ENCODE measurements at places on chromosomes 1 and 21. TPM values are rescaled to one million over a fixed set of nuclear protein-coding genes. Genes with fewer than 3 reads are reported as not detected.

Gene SPATA21
- 0.07 TPM for total RNA-seq

DNA sequence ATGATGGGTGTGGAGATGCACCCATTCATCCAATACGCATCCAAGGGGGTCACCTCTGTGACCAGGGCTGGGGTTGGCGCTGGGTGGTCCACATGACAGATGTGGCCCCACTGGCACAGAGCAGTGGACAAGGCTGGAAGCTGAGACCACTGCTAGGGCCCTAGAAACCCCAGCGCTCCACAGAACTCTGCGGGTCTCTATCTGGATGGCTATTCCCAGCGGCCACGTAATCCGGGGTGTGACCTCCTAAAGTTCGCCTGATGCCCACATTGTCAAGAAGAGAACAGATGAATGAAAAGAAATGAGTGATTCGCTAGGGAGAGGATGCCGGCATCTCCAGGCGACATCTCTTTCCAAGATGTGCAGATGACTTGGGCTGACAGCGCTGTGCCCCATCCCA is 55.2 kb downstream of the PRDM15 start:
- no peaks in the 10 kb centered on the region for H3K4me1 ChIP-seq
- no peak for DNase-seq
- no peaks in the 10 kb centered on the region for H3K27me3 ChIP-seq
- no peak overlapping the region for H3K27ac ChIP-seq

GRCh38 chr1:14782741-14783591 is 184.5 kb downstream of the KAZN start:
- no peaks in the 10 kb centered on the region for H3K36me3 ChIP-seq
- no peak for DNase-seq
- H3K4me3 ChIP-seq, result no peak overlapping the region
- H3K4me1 ChIP-seq, result no peaks in the 10 kb centered on the region
- no peak overlapping the region for H3K27ac ChIP-seq
- H3K27me3 ChIP-seq, result peaks cover 5% of the 10 kb centered on the region

DNA sequence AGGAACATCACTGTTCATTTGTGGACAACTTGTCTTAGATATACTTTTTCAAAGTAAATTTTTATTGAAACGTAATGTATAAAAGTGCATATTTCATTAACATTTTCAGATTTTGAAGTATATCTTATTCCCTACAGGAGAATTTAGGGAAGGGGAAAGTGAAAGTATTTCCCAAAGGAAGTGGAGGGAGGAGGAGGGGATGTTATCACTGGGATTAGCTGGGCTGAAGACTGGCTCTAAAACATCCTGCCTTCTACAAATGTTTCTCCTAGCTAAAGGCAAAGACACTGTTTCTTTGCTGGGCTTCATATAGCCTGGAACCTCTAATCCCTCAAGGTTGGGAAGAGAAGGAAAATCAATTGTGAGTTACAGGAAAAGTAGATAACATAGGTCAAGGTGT is 7.1 kb upstream of the ZNF697 start:
- peaks cover 4% of the 10 kb centered on the region for H3K36me3 ChIP-seq
- H3K27ac ChIP-seq, result no peak overlapping the region
- no peak for DNase-seq

- peak; percentile 49 for DNase-seq
- peaks cover 58% of the 10 kb centered on the region for H3K4me1 ChIP-seq
- H3K27me3 ChIP-seq, result peaks cover 4% of the 10 kb centered on the region
- no peak overlapping the region for H3K27ac ChIP-seq
- H3K36me3 ChIP-seq, result peaks cover 35% of the 10 kb centered on the region
These were observed 77.1 kb upstream of the KCTD3 start for GRCh38 chr1:215489771-215490565.

Gene TAF5L
- total RNA-seq, result 20.7 TPM

GRCh38 chr1:175801979-175802378 is 58.6 kb upstream of the TNR start:
- no peak for DNase-seq
- H3K36me3 ChIP-seq, result no peaks in the 10 kb centered on the region
- H3K4me3 ChIP-seq, result no peak overlapping the region
- H3K27me3 ChIP-seq, result no peaks in the 10 kb centered on the region

Gene ANXA9
- 0.52 TPM for total RNA-seq

DNA sequence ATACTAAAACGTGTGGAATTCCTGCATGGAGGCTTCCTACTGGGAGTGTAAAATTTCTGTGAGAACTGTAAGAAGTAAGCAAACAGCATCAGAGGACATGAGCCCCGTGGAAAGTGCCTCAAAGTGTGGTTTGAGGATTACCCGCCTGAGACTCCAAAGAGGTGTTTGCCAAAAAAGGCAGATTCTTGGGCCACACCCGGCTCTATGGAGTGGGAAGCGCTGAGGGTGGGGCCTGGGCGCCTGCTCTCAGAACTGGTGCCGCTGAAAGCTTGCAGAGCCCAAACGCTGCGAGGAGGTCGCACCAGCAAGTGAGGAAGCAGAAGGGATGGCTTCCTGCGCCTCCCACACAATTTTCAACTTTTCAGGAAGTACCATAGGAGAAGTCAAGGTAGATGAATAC is 43.0 kb upstream of the PSEN2 start:
- H3K4me1 ChIP-seq, result peaks cover 10% of the 10 kb centered on the region
- H3K27me3 ChIP-seq, result peaks cover 8% of the 10 kb centered on the region
- H3K36me3 ChIP-seq, result no peaks in the 10 kb centered on the region

Gene TSTD1
- not detected for total RNA-seq

DNA sequence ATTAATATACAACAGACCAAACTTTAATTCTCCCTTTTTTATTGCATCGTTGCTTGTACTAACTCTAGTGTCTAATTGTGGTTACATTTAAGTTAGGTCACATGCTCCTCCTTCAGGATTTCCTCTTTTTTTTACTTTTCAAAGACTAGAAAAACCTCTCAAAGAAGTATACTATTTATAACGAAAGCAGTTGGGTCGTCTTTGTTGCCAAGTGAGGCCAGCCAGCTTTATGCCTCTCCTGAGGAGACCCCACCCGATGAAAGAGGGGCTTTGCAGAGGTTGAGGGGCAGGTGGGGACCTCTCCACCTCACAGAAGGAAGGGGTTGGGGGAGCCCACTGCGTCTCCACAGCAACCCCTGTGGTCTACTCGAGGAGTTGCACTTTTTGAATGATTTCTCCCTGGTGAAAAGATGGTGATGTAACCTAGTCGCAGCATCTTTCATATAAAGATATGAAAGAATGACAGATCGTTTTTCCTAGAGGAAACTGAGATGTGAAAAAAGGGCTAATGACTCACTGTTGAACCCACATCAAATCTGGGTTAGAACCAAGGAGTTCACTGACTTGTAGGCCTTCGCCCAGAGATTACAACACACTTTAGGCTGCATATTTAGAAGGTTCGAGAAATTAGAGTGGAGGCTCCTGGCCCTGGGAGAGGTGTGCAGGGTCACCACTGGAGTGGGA is 6.4 kb downstream of the TGFB2 start:
- H3K27me3 ChIP-seq, result peaks cover 4% of the 10 kb centered on the region
- H3K36me3 ChIP-seq, result no peaks in the 10 kb centered on the region
- H3K4me1 ChIP-seq, result peaks cover 54% of the 10 kb centered on the region
- H3K4me3 ChIP-seq, result peak overlapping the region; percentile 5
- no peak overlapping the region for H3K27ac ChIP-seq
- DNase-seq, result no peak

- H3K36me3 ChIP-seq, result peaks cover 18% of the 10 kb centered on the region
- no peak overlapping the region for H3K27ac ChIP-seq
- no peak for DNase-seq
- peaks cover 5% of the 10 kb centered on the region for H3K27me3 ChIP-seq
- H3K4me3 ChIP-seq, result no peak overlapping the region
- peaks cover 10% of the 10 kb centered on the region for H3K4me1 ChIP-seq
These were observed 28.5 kb downstream of the TUFT1 start for GRCh38 chr1:151568626-151569088.

Gene FMOD
- 0.74 TPM for total RNA-seq

DNA sequence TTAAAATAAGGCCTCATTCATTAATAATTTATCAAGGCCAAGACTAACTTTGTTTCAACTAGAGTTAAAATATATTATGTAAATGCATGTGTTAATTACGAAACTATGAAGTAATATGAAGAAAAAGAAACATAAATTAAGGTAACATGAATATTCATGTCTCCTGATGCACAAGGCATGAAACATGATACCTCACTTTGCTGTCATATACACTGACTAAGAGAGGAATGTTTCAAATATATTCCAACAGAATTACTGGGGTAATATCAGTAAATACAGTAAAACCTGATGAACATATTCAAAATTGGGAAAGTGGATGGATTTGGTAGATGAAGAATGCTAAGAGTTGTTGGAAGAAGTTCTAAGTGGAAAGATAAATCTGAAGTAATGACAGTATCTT is 274.6 kb downstream of the LRRC7 start:
- no peaks in the 10 kb centered on the region for H3K4me1 ChIP-seq
- DNase-seq, result no peak
- H3K36me3 ChIP-seq, result no peaks in the 10 kb centered on the region
- H3K27ac ChIP-seq, result no peak overlapping the region
- no peaks in the 10 kb centered on the region for H3K27me3 ChIP-seq

DNA sequence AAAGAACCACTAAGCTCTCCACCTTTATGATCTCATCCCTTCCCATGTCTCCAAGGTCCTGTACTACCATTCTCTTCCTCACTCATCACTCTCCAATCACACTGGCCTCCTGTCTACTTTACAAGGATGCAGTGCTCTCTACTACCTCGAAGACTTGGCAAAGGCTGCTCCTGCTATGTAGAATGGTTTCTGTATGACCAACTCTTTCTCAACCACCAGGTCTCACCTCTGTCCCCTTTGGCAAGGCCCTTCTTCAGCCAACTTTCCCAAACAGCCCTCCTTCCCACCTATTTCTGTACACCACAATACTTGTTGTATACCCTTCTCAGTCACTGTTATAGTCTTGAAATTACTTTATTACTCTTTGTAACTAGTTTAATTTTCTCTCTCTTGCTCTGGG is 41.2 kb downstream of the FYB2 start:
- peaks cover 3% of the 10 kb centered on the region for H3K27me3 ChIP-seq
- no peak overlapping the region for H3K27ac ChIP-seq
- DNase-seq, result no peak
- no peak overlapping the region for H3K4me3 ChIP-seq

DNA sequence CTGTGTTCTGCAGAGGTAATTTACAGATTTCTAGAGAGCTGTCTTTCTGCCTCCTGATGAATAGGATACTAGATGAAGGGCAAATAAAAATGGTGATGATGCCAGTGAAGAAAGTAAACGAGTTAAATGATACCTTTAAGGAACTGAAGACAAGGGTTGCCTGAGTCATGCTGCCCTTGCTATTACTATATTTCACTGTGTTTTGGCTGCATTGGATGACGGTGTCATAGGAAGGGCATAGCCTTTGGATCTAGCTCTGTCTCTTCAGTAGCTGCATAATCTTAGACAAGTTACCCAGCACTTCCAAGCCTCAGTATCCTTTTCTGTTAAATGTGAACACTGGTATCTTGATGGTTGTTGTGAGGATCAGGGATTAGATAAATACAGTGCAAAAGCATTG is 131.5 kb upstream of the FGGY start:
- H3K36me3 ChIP-seq, result no peaks in the 10 kb centered on the region
- peaks cover 41% of the 10 kb centered on the region for H3K4me1 ChIP-seq
- no peak overlapping the region for H3K4me3 ChIP-seq

- H3K27ac ChIP-seq, result no peak overlapping the region
- H3K4me3 ChIP-seq, result no peak overlapping the region
- no peaks in the 10 kb centered on the region for H3K27me3 ChIP-seq
- no peak for DNase-seq
- no peaks in the 10 kb centered on the region for H3K36me3 ChIP-seq
These were observed 216.9 kb upstream of the RRP15 start for GRCh38 chr1:218068241-218068640.

DNA sequence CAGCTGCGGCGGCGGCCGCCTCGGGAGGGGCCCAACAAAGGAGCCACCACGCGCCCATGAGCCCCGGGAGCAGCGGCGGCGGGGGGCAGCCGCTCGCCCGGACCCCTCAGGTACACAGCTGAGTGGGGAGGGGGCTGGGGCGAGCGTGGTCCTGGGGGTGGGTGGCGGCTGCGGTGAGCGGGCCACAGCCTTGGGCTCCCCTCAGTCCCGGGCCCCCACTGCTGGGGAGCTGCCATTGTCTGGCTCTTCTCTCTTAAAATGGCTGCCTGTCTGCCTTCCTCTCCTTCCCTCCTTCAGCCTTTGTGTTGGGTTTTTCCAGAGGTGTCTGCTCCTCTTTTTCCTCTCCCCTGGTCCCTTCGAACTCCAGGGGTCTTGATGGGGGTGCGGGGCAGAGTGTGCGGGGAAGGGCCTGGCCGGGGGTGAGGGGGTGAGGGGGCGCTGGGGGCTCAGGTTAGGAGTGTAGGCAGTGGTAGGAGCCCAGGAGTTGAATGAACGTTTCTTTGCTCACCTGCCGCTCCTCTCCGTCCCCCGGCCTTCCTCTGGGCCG is 1.7 kb downstream of the ARID1A start:
- no peaks in the 10 kb centered on the region for H3K27me3 ChIP-seq
- peaks cover 5% of the 10 kb centered on the region for H3K36me3 ChIP-seq

- H3K36me3 ChIP-seq, result no peaks in the 10 kb centered on the region
- no peaks in the 10 kb centered on the region for H3K4me1 ChIP-seq
- H3K27me3 ChIP-seq, result peaks cover 10% of the 10 kb centered on the region
- no peak overlapping the region for H3K27ac ChIP-seq
- no peak overlapping the region for H3K4me3 ChIP-seq
- no peak for DNase-seq
These were observed 12.5 kb upstream of the ANKRD45 start for GRCh38 chr1:173682184-173682583.

DNA sequence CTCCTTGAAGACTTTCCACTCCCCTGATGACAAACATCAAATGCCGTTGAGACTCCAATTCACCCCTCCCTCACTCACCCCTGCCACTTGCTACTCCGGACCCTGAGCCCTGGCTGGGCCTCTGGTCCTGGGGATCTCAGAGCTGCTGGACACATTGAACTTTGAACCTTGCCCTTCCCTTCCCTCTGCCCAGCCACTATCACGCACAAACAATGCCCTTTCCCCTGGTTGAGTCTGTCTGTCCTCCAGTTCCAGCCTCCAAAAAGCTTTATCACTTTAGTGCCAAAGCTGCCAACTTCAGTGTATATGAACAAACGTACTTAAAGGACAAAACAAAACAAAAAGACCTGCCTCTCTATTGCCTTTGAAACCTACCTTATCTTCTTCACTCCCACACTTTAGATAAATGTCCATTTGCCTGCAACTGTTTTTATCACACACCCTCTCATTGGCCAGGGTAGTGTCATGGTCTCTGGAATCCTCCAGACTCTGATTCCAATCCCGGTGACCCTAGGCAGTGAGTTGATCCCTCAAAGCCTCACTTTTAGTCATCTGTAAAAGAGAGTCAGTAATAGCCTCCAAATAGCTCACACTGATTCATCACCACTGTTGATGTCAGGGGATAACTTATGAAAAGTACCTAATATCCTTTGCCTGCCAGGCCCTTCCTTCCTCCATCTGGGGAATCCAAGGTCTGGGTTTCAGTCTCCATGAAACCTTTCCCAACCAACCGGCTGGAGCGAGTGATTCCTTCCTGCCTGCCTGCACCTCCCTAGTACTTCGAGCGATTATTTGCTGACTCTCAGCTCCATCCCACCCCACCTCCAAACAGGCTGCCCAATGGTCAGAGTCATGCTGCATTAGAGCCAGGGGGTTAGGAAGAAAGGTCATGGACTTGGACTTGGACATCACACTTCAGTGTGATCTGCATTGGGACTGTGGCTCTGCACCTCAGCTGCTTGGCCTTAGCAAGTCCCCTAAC is 15.9 kb upstream of the SPOCD1 start:
- peaks cover 20% of the 10 kb centered on the region for H3K4me1 ChIP-seq
- peaks cover 7% of the 10 kb centered on the region for H3K27me3 ChIP-seq
- H3K27ac ChIP-seq, result peak overlapping the region; percentile 42
- H3K4me3 ChIP-seq, result no peak overlapping the region
- DNase-seq, result peak; percentile 69

Gene CELA2A
- total RNA-seq, result not detected

- H3K36me3 ChIP-seq, result peaks cover 8% of the 10 kb centered on the region
- H3K27ac ChIP-seq, result no peak overlapping the region
- H3K4me1 ChIP-seq, result peaks cover 11% of the 10 kb centered on the region
- H3K27me3 ChIP-seq, result peaks cover 5% of the 10 kb centered on the region
- no peak overlapping the region for H3K4me3 ChIP-seq
- no peak for DNase-seq
These were observed 36.1 kb downstream of the RUNX3 start for GRCh38 chr1:24894002-24894401.
